Mammary microvascular endothelial cell (primary cell): ENCODE measurements at places on chromosomes 12 and 14. TPM values are rescaled to one million over a fixed set of nuclear protein-coding genes. Genes with fewer than 3 reads are reported as not detected.

MYF5 gene
- total RNA-seq, result not detected in 2 replicates

DICER1 gene
- 19.1 and 91.2 TPM in 2 replicates for total RNA-seq

HELB gene
- total RNA-seq, result 0.64 and 0.73 TPM in 2 replicates

BDKRB2 gene
- total RNA-seq, result 1.9 and 2.0 TPM in 2 replicates

CCND2 gene
- 31.0 and 57.6 TPM in 2 replicates for total RNA-seq

MANSC4 gene
- not detected in 2 replicates for total RNA-seq
